ENCODE measurements at places on chromosomes 11 and 22.

DNA sequence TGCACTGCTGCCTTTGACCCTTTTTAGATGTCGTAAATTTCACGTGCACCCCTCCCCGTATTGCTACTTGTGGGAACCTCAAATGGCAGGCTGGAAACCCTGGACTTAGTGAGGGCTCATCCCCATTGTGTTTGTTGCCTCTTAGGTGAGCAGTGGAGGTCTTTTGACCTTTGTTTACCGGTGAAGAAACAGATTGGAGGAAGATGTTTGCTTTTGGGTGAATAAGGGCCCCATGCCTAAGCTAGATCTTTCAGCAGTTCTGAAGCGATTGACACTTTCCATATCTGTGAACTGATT, 782 bp downstream of the SMARCB1 start:
- DNase-seq: no peak

DNA sequence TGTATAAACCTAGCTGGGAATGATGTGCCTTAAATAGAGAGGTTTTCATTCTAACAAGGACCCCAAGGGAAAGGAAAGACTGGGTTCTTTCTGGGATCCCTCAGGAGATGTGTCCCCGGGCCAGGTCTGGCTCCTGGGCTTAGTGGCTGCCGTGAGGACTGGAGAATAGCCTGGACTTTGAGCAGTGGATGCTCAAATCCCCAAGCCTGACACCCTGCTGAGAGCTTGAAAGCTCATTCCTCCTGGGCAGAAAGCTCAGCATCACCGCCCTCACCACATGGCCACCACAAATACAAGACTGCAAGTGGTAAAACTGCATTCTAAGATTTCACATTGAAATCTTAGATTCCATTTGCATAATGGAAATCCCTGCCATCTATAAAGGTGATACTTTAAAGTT, 79.4 kb upstream of the NARS2 start:
- DNase-seq: no peak

DNA sequence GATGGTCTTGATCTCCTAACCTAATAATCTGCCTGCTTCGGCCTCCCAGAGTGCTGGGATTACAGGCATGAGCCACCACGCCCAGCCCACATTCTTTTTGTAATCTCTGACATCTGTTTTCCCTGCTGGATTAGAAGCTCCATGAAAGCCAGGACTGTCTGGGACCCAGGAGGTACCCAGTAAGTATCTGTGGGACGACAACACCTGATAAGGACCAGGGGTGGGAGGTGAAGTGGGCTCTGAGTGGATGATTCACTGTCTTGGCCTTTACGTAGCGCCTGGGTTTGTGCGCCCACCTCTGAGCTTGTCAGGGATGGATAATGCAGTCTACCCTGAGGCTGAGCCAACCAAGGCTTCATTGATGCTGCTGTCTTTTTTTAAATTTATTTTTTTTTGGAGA, 118.8 kb downstream of the ABTB2 start:
- DNase-seq: no peak

DNA sequence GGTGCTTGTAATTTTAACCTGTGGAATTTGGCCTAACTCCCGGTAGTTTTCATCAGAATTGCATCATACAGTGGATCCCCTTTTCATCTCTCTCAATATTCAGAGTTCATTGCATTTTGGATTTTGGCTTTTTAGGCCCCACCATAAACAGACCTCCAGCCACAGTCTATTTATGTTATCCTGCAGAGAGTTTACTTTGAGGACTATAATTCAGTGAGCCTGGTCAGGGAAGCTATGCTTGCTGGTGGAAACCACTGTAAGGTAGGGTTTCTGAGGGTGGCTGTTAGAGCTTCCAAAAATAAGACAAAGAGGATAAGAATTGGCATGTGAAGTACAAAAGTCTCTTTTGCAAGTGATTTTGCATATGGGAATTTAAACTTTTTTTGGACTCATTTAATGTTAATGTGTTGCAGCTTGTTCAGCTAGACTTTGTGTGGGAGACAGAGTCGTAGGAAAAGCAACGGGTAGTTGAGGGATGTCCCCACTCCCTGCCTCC, 34.8 kb upstream of the DDI1 start:
- DNase-seq: no peak

- DNase-seq: no peak
These were observed 376.7 kb upstream of the CCDC179 start for GRCh38 chr11:23236826-23237555.

DNA sequence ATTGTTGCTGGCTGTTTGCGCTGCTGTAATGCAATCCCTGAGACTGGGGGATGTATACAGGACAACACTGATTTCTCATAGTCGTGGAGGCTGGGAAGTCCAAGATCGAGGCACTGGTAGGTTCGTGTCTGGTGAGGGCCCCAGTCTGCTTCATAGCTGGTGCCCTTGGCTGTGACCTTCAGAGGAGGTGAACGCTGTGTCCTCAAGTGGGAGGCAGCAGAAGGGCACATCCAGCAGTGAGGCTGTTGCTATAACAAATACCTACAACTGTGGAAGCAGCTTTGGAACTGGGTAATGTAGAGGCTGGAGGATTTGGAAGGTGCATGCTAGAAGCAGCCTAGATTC, 21.3 kb downstream of the KRTAP5-5 start:
- peak; percentile 35 for DNase-seq

DNA sequence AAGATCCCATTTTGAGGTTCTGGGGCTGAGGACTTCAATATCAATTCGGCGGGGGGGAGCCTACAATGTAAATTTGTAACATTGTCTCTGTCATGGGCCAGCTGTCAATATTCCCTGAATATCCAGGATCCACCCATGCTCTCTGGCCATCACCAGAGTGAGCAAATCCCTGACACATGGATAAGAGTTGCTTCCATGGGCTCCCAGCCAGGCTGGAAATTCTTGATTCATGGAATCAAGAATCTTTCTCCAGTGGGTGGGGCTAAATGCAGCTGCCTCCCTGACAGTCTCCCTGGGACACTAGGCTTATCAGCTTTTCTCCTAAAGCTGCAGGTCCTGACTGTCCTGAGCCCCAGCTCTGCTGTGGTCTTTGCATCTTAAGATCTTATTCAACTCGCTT, 86.9 kb upstream of the IGLL5 start:
- no peak for DNase-seq

DNA sequence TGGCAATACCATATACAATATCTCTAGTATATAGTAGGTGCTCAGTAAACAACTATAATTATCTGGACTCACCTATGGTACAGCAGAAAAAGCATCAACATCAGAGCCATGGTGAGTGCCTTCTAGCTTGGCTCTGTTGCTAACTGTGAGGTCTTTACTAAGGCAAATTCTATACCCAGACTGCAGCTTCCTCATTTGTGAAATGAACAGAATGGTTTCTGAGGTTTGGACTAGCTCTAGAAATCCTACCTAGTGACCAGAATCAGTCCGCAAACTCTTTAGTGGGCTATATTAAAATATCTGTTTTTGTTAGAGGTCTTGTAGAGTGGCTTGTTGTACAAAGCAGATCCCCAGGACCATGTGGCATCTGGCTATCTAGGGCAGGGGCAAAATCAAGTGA, 3.7 kb downstream of the MS4A1 start:
- DNase-seq: no peak

- no peak for DNase-seq
These were observed 17.0 kb downstream of the PIM3 start for GRCh38 chr22:49977578-49977977.

GRCh38 chr11:69352715-69353319, 58.9 kb downstream of the MYEOV start:
- no peak for DNase-seq

GRCh38 chr11:130526846-130527245, 78.4 kb downstream of the ADAMTS15 start:
- DNase-seq: no peak
